ENCODE measurements at places on chromosomes 4 and X.

- no peak for DNase-seq
- no peaks in the 10 kb centered on the region for H3K4me1 ChIP-seq
- no peak overlapping the region for H3K4me3 ChIP-seq
- H3K27ac ChIP-seq: no peak overlapping the region
- no peaks in the 10 kb centered on the region for H3K27me3 ChIP-seq
Measured at GRCh38 chr4:84362896-84363655, 136.0 kb downstream of the NKX6-1 start.

GRCh38 chr4:48909697-48910096, 3.1 kb upstream of the OCIAD2 start:
- peaks cover 8% of the 10 kb centered on the region for H3K36me3 ChIP-seq
- H3K27me3 ChIP-seq: peaks cover 3% of the 10 kb centered on the region
- no peak overlapping the region for H3K27ac ChIP-seq

GRCh38 chr4:13907255-13907751, 279.8 kb upstream of the BOD1L1 start:
- H3K36me3 ChIP-seq: no peaks in the 10 kb centered on the region
- no peak overlapping the region for H3K4me3 ChIP-seq
- no peaks in the 10 kb centered on the region for H3K27me3 ChIP-seq
- DNase-seq: no peak
- no peaks in the 10 kb centered on the region for H3K4me1 ChIP-seq
- no peak overlapping the region for H3K27ac ChIP-seq

DNA sequence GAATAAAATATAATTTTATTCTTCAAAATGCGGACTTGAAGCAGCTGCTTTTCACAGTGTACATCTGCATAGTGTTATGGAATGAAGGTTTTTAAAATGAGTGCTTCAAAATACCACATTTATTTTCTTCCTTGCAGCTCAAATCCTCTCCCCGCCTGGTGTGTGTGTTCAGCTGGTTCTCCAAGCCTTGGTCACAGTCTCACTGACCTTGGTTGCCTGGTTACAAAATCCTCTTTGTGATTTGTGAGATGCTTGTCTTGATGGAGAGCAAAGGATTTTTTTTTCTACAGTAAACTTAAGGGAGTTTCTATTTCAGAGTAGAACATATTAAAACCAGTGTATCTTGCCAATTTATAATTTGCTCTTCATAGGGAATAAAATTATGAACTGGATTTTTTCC, 139.2 kb downstream of the PCDH18 start:
- no peaks in the 10 kb centered on the region for H3K27me3 ChIP-seq
- H3K27ac ChIP-seq: no peak overlapping the region
- H3K4me3 ChIP-seq: no peak overlapping the region

GRCh38 chr4:89837385-89837992, 528 bp upstream of the SNCA start:
- H3K4me1 ChIP-seq: peaks cover 33% of the 10 kb centered on the region
- H3K36me3 ChIP-seq: peaks cover 7% of the 10 kb centered on the region
- DNase-seq: peak; percentile 11
- no peak overlapping the region for H3K27ac ChIP-seq

DNA sequence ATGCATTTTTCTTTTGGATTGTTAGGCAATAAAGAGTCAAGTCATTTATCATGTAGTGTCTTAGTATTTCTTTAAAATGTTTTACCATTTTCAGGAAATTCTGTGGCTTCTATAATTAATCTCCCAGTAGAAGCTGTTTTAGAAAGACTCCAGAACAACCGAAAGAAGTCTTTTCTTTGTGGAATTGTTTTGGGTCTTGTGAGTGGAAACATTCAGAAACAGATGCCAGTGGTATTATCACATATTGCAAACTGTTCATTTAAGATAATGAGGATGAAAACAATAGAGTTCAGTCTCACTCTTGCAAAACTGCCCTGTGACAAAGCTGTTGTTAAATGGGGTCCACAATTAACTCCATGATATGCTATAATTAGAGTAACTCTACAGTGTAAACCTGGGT, 211.2 kb upstream of the KIT start:
- H3K27me3 ChIP-seq: peaks cover 2% of the 10 kb centered on the region
- H3K27ac ChIP-seq: no peak overlapping the region
- H3K4me3 ChIP-seq: no peak overlapping the region
- H3K36me3 ChIP-seq: no peaks in the 10 kb centered on the region

GRCh38 chr4:144574000-144574399, 72.0 kb upstream of the HHIP start:
- DNase-seq: no peak
- H3K27ac ChIP-seq: no peak overlapping the region
- H3K4me1 ChIP-seq: no peaks in the 10 kb centered on the region
- H3K27me3 ChIP-seq: no peaks in the 10 kb centered on the region

DNA sequence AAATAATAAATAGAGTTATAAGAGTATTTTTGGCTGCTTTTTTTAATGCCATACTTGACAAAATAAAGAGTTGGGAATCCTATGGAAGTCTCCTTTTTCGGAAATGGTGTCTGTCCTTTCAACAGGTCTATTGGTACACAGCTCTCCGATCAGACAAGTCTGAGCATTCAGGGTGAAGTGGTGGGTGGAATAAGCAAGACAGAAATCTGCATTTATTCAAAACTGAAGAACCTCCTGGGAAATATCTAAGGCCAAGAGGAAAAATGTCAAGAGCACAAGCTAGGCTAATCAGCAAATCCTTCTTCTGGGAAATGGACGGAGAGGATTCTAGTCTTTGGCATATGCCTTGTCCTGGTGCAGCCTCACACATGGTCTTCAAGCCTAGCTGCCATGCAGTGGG, 309.0 kb downstream of the CENPC start:
- H3K27ac ChIP-seq: no peak overlapping the region
- no peaks in the 10 kb centered on the region for H3K4me1 ChIP-seq
- H3K27me3 ChIP-seq: no peaks in the 10 kb centered on the region
- no peak overlapping the region for H3K4me3 ChIP-seq
- no peaks in the 10 kb centered on the region for H3K36me3 ChIP-seq

- no peak overlapping the region for H3K27ac ChIP-seq
- no peaks in the 10 kb centered on the region for H3K36me3 ChIP-seq
- DNase-seq: no peak
- H3K4me1 ChIP-seq: no peaks in the 10 kb centered on the region
- no peaks in the 10 kb centered on the region for H3K27me3 ChIP-seq
Measured at GRCh38 chrX:8455557-8455956, 9.1 kb upstream of the VCX3B start.

- H3K27me3 ChIP-seq: no peaks in the 10 kb centered on the region
- H3K27ac ChIP-seq: no peak overlapping the region
- DNase-seq: peak; percentile 2
- no peaks in the 10 kb centered on the region for H3K36me3 ChIP-seq
Measured at GRCh38 chr4:87679449-87680169, 29.5 kb downstream of the DMP1 start.

- no peaks in the 10 kb centered on the region for H3K27me3 ChIP-seq
- peak overlapping the region; percentile 73 for H3K4me3 ChIP-seq
- H3K36me3 ChIP-seq: no peaks in the 10 kb centered on the region
- DNase-seq: peak; percentile 87
- peak overlapping the region; percentile 85 for H3K27ac ChIP-seq
Measured at GRCh38 chrX:41441934-41442823, 5.0 kb upstream of the NYX start.

GRCh38 chrX:117538178-117539089, 578.2 kb downstream of the KLHL13 start:
- DNase-seq: no peak
- peaks cover 1% of the 10 kb centered on the region for H3K27me3 ChIP-seq
- no peaks in the 10 kb centered on the region for H3K36me3 ChIP-seq
- no peak overlapping the region for H3K4me3 ChIP-seq

DNA sequence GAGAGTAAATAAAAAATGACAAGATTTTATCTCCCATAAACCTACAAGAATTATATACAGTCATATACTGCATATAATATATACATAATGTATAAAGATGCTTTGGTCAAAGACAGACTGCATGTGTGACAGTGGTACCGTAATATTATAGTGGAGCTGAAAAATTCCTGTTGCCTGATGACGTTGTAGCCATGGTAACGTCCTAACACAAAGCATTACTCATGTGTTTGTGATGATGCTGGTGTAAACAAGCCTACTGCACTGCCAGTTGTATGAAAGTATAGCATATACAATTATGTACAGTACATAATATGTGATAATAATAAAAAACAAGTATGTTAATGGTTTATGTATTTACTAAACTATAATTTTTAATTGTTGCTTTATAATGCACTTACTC, 245.2 kb upstream of the CENPE start:
- H3K4me3 ChIP-seq: no peak overlapping the region
- no peak for DNase-seq
- no peaks in the 10 kb centered on the region for H3K4me1 ChIP-seq
- no peak overlapping the region for H3K27ac ChIP-seq

- peaks cover 15% of the 10 kb centered on the region for H3K36me3 ChIP-seq
- H3K4me1 ChIP-seq: no peaks in the 10 kb centered on the region
- H3K27me3 ChIP-seq: no peaks in the 10 kb centered on the region
- no peak overlapping the region for H3K4me3 ChIP-seq
- H3K27ac ChIP-seq: no peak overlapping the region
- no peak for DNase-seq
Measured at GRCh38 chrX:104189837-104190236, 23.6 kb downstream of the FAM199X start.

GRCh38 chrX:153582896-153583295, 16.0 kb downstream of the CCNQ start:
- DNase-seq: peak; percentile 59
- H3K27ac ChIP-seq: no peak overlapping the region
- H3K4me3 ChIP-seq: peak overlapping the region; percentile 54
- no peaks in the 10 kb centered on the region for H3K27me3 ChIP-seq

DNA sequence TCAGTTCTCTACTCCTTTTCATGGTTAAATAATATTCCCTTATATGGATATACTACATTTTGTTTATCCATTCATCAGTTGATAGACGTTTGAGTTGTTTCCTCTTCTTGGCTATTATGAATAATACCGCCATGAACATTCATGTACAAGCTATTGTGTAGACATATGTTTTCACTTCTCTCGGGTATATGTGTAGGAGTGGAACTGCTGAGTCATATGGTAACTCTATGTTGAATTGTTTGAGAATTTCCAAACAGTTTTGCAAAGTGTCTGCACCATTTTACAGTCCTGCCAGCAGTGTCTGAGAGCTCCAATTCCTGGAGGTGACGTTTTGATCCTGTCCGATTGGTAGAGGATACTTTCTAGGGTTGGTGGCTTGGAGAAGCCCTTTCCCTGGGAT, 23.6 kb downstream of the PLAC1 start:
- H3K36me3 ChIP-seq: peaks cover 2% of the 10 kb centered on the region
- H3K4me3 ChIP-seq: no peak overlapping the region
- H3K4me1 ChIP-seq: peaks cover 7% of the 10 kb centered on the region
- no peak overlapping the region for H3K27ac ChIP-seq
- peaks cover 2% of the 10 kb centered on the region for H3K27me3 ChIP-seq
- DNase-seq: no peak

DNA sequence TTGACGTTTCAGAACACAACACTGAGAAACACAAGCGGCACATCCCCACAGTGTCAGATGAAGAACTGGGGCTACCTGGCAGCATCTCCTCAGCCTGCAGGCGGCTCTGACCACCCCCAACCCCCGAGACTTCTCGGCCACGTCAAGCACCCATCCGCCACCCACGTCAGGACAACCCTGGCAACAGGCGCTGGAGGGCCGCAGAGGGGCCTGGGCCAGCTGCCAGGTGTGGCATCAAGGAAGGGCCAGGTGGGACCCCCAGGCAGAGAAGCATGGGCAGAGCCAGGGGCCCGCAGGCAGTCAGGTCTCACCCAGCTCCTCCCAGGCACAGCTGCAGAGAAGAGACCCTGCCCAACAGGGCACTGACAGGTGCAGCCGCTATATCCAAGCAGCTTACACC, 22.3 kb downstream of the GAK start:
- no peak for DNase-seq
- H3K36me3 ChIP-seq: peaks cover 28% of the 10 kb centered on the region
- no peak overlapping the region for H3K4me3 ChIP-seq
- H3K27ac ChIP-seq: no peak overlapping the region
- peaks cover 1% of the 10 kb centered on the region for H3K4me1 ChIP-seq

GRCh38 chr4:52664479-52664878, 5.4 kb upstream of the USP46 start:
- H3K4me3 ChIP-seq: no peak overlapping the region
- DNase-seq: no peak
- peaks cover 10% of the 10 kb centered on the region for H3K36me3 ChIP-seq

DNA sequence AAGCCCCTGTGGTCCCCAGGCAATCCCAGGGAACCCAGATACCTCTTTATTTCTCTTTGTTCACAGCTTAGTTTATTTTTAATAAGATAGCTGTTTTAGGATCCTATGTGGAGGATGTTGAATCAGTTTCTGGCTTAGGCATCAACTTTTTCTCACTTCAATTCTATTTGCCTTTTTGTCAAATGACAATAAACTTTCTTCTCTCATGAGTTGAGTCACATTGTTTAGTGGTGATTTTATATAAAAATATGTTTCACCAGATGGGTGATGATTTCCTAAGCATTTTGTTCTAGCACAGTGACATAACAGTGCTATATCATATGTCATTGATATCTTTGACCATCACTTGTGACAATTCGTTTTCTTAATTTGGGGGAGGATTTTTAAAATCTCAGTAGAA, 198.1 kb upstream of the PUDP start:
- no peak for DNase-seq
- H3K27me3 ChIP-seq: no peaks in the 10 kb centered on the region
- no peaks in the 10 kb centered on the region for H3K4me1 ChIP-seq
- H3K4me3 ChIP-seq: no peak overlapping the region

DNA sequence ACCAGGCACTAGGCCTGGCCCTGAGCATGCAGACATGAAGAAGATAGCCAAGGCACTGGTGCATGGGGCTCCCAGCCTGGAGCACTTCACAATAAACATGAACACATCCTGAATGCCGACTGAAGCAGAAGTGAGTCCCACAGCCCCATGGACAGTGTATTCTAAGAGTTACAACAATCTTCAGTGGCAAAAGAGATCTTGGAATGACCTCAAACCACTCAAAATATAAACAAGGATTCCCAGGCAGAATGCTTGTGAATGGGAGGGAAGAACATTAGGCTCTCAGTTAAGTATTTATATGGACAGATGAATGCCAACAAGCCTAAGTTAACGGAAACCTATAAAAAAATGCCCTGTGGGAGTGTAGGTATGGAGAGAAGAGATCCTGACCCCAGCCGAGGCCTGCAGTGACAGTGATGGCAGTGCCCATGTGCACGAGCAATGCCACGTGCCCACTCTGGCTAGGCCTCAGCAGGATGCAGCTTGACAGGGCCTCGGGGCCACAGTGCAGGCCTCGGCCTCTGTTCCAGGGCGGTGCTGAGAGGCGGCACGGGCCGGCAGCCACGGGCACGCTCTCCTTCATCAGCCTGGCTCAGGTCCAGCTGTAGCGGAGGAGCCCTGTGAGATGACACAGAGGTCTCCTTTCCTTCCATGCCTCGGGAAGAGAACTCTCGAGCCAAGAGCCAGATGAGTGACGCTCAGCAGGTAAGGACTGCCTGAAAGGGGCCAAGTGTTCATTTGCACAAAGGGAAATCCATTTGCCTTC, 49.2 kb downstream of the IRF2 start:
- DNase-seq: no peak
- peak overlapping the region; percentile 14 for H3K27ac ChIP-seq
- peaks cover 55% of the 10 kb centered on the region for H3K36me3 ChIP-seq
- H3K4me1 ChIP-seq: peaks cover 78% of the 10 kb centered on the region
- H3K27me3 ChIP-seq: no peaks in the 10 kb centered on the region

Data from activated T-helper 1 cell treated with anti-CD3 and anti-CD28 coated beads, Interleukin-12 subunit alpha, Interleukin-12 subunit beta, Interleukin-2, Interleukin-4 antibody, amounts not matched to agents 30 ng/mL and 10 ng/mL and 1 ng/mL, durations not matched to agents 14 hours and 24 hours and 36 hours (primary cell).